ENCODE measurements at places on chromosomes 7 and 10. TPM values are rescaled to one million over a fixed set of nuclear protein-coding genes. Genes with fewer than 3 reads are reported as not detected.

DNA sequence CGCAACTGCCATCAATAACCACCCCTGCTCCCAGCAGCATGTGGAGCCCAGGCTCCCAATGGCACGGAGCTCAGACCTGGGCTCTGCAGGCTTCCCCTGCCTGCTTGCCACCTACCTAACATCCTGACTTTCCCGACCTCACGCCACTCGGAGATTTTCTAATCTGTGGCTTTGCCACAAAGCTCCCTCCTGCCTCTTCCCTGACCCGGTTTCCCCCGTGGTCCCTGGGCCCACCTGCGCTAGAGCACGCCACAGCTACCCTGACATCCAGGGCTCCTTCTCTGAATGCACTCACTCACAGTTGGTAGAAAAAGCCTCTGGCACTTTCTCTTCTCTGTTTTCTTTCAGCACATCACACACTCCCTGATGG, 20.0 kb downstream of the PITRM1 start:
- DNase-seq, result no peak

DNA sequence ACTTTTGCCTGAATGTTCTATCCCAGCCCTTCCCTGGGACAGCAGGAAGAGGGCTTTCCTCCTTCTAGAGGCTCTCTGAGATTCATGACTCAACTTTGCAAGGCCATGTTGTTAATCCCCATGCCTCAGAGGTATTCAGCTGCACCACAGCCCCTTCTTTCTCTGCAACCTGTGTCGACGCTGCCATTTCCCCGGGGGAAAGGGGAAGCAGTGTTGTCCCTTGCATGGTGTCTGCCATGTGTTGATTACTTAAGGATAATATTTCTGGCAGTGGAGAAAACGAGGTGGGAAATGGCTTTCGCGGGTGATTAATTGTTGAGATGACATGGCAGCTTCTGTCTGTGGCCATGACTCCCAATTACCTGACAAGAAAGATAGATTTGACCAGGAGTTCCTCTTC, 133.1 kb downstream of the SORCS3 start:
- DNase-seq, result no peak

DNA sequence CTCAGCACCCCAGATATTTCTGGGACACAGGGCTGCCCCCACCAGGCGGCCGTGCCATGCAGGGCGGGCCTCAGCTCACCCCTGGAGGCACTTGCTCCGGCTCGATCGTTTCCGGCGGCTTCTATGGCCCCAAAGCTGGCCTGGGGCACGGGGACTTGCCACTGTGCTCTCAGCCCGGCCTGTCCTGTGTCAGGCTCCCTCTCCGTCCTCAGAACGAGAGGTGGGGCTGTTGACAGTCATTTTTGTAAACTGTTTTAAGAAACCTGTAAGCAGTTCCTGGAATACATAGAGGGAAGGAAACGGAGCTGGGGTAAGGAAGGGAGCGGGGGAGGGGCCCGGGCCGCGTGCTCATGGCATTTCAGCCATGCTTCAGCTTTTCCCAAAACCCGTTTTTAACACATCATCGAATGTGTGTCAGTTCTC, 30.7 kb upstream of the PRKAR1B start:
- peak; percentile 10 for DNase-seq

- DNase-seq, result no peak
Measured at GRCh38 chr7:34840176-34840785, 182.3 kb downstream of the NPSR1 start.

GRCh38 chr10:111179514-111179913, 102.7 kb downstream of the ADRA2A start:
- DNase-seq, result no peak

Gene OR2A2
- total RNA-seq, result not detected

Data from Right ventricle myocardium superior (tissue), 1 donor.